ENCODE measurements at places on chromosomes 1 and 21.

- DNase-seq: no peak
Observed at GRCh38 chr1:1129381-1129821, 13.5 kb upstream of the C1orf159 start.

GRCh38 chr1:32012709-32013385 is 821 bp upstream of the KHDRBS1 start:
- no peak for DNase-seq

- DNase-seq: no peak
Observed at GRCh38 chr1:156726549-156727226, 1.6 kb upstream of the METTL25B start.

- no peak for DNase-seq
Observed at GRCh38 chr1:106975944-106976343, 80.5 kb upstream of the PRMT6 start.

- DNase-seq: no peak
Observed at GRCh38 chr1:153387785-153388184, 3.1 kb downstream of the S100A8 start.

DNA sequence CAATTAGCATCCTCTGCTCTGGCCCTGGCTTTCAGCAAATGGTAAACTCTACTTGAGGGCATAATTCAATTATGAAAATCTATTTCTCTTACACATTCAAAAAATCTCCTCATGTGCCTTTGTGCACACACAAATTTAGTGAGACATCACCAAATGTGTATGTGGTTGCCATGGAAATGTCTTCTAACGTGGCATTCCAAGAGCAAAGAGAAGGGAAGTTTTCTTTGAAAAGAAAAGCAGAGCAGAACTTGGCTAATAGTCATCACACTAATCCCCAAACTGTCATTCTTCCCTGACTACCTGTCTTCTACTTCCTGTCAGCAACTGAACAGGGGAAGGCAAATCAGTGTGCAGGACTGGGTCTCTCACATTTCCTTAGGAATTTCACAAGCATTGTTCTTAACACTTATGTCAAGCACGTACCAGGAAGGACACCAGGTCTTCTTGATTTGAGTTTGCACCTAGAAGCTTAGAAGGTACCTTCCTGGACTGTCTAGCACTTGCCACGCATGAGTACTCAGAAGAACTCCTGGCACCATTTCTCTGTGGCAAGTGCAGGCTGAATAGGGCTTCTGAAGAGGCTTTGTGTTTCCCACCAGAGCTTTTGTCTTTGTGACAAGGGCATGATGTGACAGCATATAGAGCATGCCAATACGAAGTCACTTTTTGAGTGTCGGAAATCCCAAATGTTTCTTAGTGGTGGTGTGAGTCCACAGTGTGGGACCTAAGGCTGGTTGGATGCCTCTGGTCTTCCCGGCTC is 32.3 kb downstream of the MAN1C1 start:
- DNase-seq: no peak

- DNase-seq: no peak
Observed at GRCh38 chr1:224811564-224811963, 117.9 kb upstream of the DNAH14 start.

DNA sequence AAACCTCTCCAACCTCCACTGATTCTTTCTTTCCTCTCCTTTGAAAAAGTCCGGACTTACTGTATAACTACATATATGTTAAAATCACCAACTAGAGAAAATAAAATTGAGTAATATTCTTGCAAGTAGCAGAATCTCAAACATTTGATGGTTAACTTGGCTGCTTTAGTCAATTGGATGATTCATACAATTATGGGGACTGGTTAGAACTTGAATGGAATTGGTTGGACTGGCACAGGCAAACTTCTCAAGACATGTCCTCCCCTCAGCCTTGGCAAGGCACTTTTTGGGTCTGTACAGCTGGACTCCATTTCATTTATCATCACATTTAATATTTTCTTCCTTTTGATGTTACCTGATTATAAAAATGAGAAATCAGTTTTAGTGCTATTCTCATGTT is 6.5 kb downstream of the WLS start:
- no peak for DNase-seq

DNA sequence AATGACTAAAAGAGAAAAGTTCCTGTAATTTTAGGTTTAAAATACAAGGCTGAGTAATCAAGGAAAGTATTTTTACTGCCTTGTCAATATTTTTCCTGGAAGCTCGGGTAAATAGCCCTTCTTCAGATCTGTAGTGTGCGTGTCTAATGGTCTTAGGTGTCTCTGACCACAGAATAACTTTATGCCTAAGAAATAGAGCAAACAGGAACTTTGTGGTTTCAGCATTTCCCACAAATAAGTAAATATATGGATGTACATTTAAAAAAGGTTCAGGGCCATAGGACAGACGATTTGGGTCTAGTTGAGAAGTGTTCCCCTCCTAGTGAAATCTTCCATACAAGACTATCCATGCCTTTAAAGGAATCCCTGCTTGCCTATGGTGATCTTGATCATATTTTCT is 107.0 kb downstream of the ZC3H11B start:
- DNase-seq: no peak

- DNase-seq: no peak
Observed at GRCh38 chr1:22104865-22105437, 37.9 kb downstream of the WNT4 start.

- DNase-seq: no peak
Observed at GRCh38 chr1:229287267-229287666, 16.4 kb downstream of the RAB4A start.

GRCh38 chr1:226494092-226494609 is 54.4 kb upstream of the STUM start:
- no peak for DNase-seq

DNA sequence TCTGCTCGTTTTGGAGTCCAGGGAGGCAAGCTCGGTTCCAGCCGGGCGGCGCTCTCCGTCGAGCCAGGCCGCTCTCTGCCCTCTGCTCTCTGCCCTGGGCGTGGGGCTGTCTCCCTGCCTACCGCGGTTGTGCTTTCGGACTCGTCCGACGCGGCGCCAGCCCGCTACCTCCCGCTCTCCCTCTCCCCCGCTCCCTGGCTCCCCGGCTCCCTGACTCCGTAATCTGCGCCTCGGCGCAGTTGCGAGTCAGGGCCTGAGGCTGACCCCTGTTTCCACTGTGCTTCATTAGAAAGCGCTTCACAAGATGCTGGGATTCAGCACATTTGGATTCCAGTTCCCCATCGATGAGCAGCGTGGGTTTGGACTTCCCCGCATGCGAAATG is 2.2 kb downstream of the SOX13 start:
- no peak for DNase-seq

DNA sequence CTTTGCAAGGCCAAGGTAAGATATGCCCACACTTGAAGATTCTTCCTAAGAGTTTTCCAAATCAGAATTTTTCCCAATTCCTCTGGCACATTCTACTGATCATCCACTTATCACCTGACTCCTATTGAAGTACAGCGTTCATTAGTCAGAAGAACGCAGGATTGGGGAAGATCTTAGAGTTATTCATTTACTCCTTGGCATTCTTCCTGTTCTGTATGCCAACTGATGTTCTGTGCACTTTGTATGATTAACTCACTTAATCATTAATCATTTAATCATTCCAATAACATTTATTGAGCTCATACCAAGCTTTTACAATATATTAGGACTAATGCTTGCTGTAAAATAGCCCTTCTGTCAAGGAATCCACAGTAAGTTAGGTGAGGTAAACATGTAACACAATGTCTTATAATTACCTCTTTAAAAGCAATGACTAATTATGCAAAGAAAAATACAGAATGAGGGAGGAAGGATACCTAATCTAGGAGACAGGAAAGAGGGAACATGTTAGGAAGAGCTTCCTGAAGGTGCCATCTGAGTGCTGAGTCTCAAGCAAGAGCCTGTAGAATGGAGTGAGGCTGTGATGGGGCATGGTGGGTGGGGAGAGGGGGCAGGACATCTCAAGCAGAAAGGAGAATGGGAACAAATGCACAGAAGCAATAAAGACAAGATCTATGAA is 71.1 kb upstream of the DPT start:
- DNase-seq: no peak

- peak; percentile 42 for DNase-seq
Observed at GRCh38 chr1:1614204-1614953, 921 bp upstream of the MIB2 start.

DNA sequence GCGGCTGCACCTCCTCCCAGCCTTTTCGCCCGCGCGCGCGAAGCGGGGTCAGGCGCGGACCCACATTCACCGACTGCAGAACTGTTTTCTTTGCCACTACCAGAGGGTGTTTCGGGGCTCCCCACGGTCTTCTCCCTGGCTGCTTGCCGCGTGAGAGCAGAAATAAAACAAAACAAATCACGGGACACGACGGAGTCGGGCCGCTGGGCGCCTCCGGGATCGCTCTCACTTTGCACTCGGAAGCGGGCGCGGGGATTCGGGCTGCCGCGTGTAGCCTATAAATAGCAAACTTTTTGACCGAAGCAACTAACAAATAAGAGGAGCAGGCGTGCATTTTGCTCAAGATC is 412.3 kb upstream of the ESRRG start:
- no peak for DNase-seq

DNA sequence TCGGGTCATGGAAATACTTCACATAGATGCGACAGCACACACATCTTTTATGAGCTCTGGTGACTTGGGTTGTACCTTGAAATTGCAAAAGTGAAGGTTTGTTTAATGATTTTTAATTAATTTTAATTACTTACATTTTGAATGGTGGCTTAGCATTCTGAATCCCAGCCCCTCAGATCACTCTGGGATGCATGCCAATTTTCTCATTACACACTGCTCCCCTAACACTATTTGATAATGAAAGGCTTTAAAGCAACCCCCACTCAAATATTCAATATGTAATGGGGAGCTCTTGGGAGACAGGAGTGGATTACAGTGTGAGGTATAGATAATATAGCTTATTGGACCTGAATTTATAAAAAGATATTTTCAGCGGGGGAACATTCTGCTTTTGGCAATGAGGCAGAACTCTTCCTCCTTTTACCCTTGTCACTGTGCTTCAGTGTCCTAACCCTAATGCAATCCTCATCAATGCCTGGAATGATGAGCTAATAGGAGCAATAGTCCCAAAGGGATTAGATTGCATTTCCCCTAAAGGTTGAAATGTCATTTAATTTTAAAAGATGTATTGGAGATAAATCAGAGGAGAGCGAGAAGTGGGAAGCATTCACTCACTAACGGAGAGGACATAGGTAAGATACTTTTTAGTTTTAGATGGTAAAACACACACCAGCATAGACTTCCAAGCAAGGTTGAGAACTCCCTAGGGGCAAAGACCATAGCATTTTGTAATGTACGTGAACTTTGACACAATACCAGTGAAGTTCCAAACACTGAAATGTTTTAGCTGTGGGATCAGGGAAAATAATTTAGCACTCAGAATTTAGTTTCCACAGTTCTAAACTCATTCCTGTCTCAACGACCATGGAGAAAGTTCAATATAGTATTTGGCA is 384.1 kb upstream of the PLXNA2 start:
- DNase-seq: no peak

DNA sequence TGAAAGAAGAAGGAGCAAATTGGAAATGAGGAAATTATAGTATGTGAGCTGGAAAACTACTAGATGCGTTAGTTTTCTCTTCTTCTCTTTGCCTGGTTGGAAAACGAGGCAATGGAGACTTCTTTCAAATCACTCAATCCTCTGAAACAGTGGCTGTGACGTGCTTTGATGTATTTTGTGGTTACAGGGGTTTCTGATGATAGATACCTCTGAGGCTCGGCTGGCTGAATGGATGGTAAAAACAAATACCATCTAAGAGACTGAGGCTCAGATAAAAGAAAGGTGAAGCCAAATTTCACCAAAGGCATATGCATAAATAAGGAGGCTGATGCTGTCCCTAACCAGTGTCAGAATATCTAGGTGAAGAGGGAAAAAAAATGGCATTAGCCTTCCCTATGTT is 15.1 kb downstream of the MAB21L3 start:
- DNase-seq: no peak

GRCh38 chr1:161987872-161988271 is 35.8 kb downstream of the OLFML2B start:
- no peak for DNase-seq

GRCh38 chr21:39984286-39984991 is 117.2 kb downstream of the PCP4 start:
- DNase-seq: no peak

- DNase-seq: no peak
Observed at GRCh38 chr21:36744560-36745231, 45.8 kb downstream of the SIM2 start.

- DNase-seq: no peak
Observed at GRCh38 chr21:39120876-39121599, 62.2 kb downstream of the PSMG1 start.

GRCh38 chr21:42626171-42626570 is 27.2 kb upstream of the PDE9A start:
- no peak for DNase-seq

- DNase-seq: no peak
Observed at GRCh38 chr1:5765997-5766913, 226.0 kb downstream of the NPHP4 start.

GRCh38 chr1:91604632-91605031 is 104.0 kb downstream of the CDC7 start:
- DNase-seq: no peak

GRCh38 chr21:39057121-39057520 is 126.1 kb downstream of the PSMG1 start:
- no peak for DNase-seq

- no peak for DNase-seq
Observed at GRCh38 chr1:45563843-45564242, 13.2 kb downstream of the AKR1A1 start.

DNA sequence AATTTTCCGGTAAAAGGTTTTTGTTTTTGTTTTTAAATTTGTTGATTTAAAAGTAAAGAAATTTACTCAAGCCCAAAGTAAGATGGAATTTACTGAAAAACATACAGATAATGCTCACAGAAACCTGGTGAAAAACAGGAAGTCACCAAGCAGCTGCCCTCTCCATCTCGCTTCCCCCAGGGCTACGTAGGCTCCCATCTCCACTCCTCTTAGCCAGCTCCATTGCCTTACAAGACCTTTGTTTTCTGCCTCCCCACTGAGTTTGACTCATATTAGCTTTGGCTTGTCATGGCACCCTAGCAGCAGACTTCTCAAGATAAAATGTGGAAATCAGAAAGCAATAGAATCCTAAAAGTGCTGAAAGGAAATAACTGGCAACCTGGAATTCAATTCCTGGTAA is 57.9 kb downstream of the PHTF1 start:
- DNase-seq: no peak
